ENCODE measurements at places on chromosomes 1 and 21.

GRCh38 chr1:151325231-151325630 lies 2.0 kb downstream of the PI4KB start:
- DNase-seq: no peak

GRCh38 chr1:74748960-74749359 lies 16.0 kb downstream of the TYW3 start:
- DNase-seq: no peak

DNA sequence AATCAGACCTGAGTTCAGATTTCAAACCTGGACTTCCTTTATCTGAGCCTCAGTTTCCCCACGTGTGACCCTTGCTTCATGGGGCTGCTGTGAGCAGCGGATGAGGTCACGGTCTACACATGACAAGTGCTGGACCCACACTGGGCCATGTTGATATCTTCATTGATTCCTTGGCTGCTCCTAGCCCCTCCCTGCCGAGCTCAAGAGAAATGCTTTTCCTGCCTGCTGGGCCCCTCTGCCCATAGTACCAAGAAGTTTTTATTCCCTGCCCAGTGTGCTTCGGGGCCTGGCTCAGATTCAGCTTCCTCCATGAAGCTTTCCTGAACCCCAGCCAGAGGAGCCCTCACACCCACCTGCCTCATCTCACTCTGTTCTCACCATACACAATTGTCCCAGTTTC lies 181.6 kb downstream of the PTPRU start:
- no peak for DNase-seq

GRCh38 chr1:247347477-247348222 lies 16.0 kb upstream of the ZNF496 start:
- peak; percentile 84 for DNase-seq

DNA sequence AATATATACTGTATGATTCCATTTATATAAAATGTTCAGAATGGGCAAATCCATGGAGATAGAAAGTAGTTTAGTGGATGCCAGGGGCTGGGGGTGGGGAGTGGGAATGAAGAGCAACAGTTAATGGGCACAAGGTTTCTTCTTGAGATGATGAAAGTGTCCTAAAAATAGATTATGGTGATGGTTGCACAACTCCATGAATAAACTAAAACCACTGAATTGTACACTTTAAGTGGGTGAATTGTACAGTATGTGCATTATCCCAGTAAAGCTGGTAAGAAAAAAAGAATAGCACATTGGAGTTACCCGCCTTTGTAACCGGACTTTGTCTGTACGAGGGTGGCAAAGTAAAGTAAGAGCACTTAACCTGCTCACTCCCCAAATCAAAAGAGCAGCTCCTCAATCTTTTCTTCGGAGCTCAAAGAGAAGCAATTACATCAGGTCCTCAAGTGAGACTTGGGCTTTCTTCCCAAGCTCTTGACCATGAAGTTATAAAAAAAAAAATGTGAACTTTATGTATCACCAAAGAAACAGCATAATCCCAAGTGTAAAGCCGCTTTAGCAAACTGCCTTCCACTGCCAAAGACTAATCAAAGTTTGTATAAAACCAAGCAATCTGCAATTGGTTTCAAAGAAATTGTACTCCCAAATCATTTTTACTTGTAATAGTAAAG lies 32.1 kb downstream of the ALDH9A1 start:
- no peak for DNase-seq

DNA sequence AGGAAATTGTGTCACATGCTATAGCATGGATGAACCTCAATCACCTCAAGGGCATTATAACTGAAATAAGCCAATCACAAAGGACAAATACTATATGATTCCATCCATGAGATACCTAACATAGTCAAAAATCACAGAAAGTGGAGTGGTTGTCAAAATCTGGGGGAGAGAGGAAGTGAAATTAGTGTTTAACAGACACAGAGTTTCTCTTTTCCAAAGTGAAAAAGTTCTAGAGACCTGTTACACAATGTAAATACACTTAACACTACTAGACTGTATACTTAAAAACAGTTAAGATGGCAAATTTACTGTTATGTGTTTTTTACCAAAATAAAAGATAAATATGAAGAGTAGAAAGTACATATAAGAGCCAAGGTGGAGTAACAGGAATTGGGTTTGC lies 31.8 kb downstream of the ZNF644 start:
- DNase-seq: no peak
